ENCODE measurements at places on chromosomes 12 and 14. TPM values are rescaled to one million over a fixed set of nuclear protein-coding genes. Genes with fewer than 3 reads are reported as not detected.

GRCh38 chr14:58131386-58131785, 20.6 kb downstream of the ARMH4 start:
- no peaks in the 10 kb centered on the region for H3K27me3 ChIP-seq
- H3K36me3 ChIP-seq: no peaks in the 10 kb centered on the region
- H3K27ac ChIP-seq: no peak overlapping the region
- H3K4me1 ChIP-seq: no peaks in the 10 kb centered on the region

DNA sequence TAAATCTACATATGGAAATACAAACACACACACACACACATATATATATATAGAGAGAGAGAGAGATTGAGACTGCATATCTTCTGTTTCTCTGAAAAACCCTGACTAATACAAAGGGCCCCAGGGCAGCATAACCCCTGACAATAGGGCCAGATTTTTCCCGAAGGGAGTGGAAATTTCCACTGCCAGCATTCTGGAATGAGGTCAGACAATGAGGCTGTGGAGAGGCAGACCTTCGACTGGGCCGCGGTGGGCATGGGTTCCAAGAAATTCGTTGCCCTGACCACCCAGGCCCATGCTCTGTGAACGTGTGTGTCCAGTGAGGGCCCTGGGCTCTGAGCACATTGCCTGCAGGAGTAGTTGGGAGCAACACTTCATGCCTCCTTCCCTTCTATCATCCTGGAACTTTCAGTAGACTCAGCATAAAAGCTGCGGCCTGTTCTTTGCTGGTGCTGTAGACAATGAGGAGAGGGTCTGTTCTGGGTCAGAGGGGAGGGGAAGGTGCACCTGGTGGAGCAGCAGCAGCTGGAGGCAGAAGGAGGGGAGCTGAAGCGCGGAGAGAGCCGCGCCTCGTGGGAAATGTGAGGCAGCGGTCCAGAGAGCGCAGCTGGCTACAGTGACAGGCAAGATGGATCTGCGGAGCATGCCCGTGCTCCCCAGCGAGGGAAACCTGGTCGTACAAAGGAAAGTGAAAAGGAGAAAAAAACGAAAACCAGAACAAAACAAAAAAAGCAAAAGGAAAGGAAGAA, 25.6 kb upstream of the CCDC60 start:
- peak; percentile 13 for DNase-seq
- no peaks in the 10 kb centered on the region for H3K36me3 ChIP-seq
- no peaks in the 10 kb centered on the region for H3K4me1 ChIP-seq

DNA sequence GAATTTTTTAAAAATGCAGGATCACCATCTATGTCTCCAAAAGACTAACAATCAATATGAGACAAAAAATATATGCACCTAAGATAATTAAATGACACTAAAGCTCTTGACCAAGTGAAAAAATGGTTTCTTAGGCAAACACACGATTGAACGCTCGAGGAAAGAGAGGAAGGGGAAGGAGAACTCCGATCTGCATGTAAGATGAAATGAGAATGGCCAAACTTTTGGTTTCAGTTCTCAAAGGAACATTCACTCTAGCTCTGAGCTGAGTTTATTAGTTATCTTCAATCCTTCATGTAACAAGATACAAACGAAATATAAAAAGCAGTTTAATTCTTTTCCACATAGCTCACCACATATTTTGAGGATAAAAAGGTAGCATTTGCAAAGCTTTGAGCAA, 2.8 kb downstream of the DYRK4 start:
- H3K27me3 ChIP-seq: no peaks in the 10 kb centered on the region
- no peak overlapping the region for H3K27ac ChIP-seq
- DNase-seq: no peak
- H3K36me3 ChIP-seq: no peaks in the 10 kb centered on the region
- peaks cover 2% of the 10 kb centered on the region for H3K4me1 ChIP-seq
- H3K4me3 ChIP-seq: no peak overlapping the region

The PEBP1 gene
- total RNA-seq: 340 TPM

- no peak overlapping the region for H3K27ac ChIP-seq
- no peaks in the 10 kb centered on the region for H3K4me1 ChIP-seq
- H3K36me3 ChIP-seq: no peaks in the 10 kb centered on the region
Measured at GRCh38 chr12:561908-562593, 101.2 kb downstream of the NINJ2 start.

DNA sequence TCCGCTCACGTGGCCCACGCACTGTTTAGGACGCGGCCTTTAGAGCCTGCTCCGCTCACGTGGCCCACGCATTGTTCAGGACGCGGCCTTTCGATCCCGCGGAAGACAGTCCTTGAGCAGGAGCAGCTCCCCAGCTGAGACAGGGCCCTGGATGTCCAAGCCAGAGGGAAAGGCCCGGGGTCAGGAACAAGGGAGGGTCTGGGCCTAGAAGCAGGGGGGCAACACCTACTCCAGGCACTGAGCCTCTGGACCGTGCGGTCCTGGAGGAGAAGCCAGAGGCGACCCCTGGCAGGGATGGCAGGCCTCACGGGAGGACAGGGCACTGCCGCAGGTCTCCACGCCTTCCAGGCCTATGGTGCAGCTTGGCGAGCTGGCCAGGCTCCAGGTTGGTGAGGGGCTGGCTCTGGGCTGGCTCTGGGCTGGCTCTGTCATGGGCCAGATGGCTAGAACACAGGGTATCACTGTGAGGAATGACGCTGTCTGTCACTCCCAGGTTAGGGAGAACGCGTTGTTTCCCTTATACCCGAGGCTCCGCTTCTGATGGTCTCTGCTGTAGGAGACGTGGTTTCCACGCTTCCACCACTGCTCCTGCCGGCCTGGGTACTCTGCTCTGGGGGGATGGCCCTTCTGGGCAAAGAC, 341.7 kb downstream of the TMEM121 start:
- no peak overlapping the region for H3K4me3 ChIP-seq
- no peaks in the 10 kb centered on the region for H3K27me3 ChIP-seq
- H3K27ac ChIP-seq: no peak overlapping the region
- peak; percentile 15 for DNase-seq

The LTBR gene
- 104 TPM for total RNA-seq

GRCh38 chr12:46218322-46219095, 50.3 kb downstream of the SLC38A1 start:
- H3K4me1 ChIP-seq: no peaks in the 10 kb centered on the region
- no peaks in the 10 kb centered on the region for H3K27me3 ChIP-seq
- no peak for DNase-seq
- H3K36me3 ChIP-seq: no peaks in the 10 kb centered on the region
- no peak overlapping the region for H3K27ac ChIP-seq

- H3K27ac ChIP-seq: no peak overlapping the region
- no peak overlapping the region for H3K4me3 ChIP-seq
- no peaks in the 10 kb centered on the region for H3K4me1 ChIP-seq
- H3K36me3 ChIP-seq: no peaks in the 10 kb centered on the region
- H3K27me3 ChIP-seq: no peaks in the 10 kb centered on the region
Measured at GRCh38 chr14:69876221-69876847, 2.9 kb upstream of the SMOC1 start.

- no peak overlapping the region for H3K4me3 ChIP-seq
- H3K36me3 ChIP-seq: no peaks in the 10 kb centered on the region
- no peak for DNase-seq
- H3K27me3 ChIP-seq: no peaks in the 10 kb centered on the region
- no peaks in the 10 kb centered on the region for H3K4me1 ChIP-seq
Measured at GRCh38 chr14:72275242-72275641, 343.0 kb downstream of the RGS6 start.

DNA sequence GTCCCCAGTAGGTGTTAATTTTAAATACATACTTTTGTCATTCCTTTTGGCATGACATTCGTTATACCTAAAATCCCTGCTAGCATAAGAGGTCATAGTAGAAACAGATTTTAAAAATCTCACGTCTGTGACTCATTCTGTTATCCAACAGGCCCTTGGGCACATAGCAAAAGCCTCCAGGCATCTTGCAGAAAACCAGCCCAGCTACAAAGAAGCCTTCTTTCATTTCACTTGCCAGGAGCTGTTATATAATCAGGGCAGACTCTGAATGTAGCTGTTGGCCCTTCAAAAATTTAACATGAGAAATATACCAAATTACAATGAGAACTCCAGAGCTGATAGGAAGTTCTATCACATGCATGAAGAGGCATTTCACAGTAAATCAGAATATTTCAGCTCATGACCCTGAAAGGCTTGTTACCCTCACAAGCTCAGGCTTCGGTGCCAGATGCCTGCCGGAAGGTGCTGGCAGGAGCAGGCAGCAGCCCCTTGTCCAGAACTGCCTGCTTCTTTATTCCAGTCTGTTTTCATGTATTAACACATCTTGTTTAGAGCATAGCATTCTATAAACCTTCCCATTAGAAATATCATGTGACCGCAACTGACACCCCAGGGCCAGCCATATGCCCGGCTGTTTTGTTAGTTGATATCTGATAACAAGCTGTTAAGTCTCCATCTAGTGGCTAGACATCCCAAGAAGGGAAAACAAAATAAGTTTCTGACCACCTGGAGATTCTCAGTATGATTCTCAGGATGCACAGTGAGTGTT, 17.8 kb downstream of the E2F7 start:
- H3K4me3 ChIP-seq: no peak overlapping the region
- H3K27ac ChIP-seq: no peak overlapping the region
- H3K4me1 ChIP-seq: no peaks in the 10 kb centered on the region
- no peak for DNase-seq
- no peaks in the 10 kb centered on the region for H3K27me3 ChIP-seq

DNA sequence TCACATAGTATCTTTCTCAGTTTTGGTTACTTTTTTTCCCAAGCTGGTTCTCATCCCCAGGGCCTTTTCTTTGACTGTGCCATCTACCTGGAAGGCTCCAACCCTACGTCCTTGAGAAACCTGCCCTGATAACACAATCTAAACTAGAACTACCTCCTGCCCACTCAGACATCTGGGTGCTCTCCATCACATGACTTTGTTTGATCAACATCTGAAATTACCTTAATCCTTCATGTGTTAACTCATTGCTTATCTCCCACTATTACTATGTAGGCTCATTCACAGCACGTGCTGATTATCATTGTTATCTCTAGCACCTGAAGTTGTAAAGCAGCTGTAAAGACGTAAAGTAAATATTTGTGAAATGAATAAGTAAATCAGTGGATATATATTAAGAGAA, 784.0 kb downstream of the TMTC2 start:
- no peak for DNase-seq
- no peaks in the 10 kb centered on the region for H3K4me1 ChIP-seq
- no peaks in the 10 kb centered on the region for H3K36me3 ChIP-seq
- no peak overlapping the region for H3K4me3 ChIP-seq
- no peak overlapping the region for H3K27ac ChIP-seq

The NPAS3 gene
- total RNA-seq: 11.4 TPM

DNA sequence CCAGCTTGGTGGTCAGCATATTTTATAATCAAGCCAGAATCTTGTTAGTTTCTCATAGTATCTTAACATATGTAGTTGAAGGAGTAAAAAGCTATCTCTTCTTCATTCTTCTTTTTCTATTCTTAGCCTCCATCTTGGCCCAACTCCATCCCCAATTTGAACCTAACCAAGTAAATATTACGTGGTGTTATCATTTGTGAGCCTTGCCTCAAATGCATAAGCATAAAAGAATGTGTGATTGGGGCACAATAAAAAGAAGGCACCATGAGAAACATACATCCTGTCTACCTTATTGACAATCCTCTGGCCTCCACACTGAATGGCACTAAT, 181.4 kb upstream of the BMP4 start:
- H3K27ac ChIP-seq: no peak overlapping the region
- no peaks in the 10 kb centered on the region for H3K27me3 ChIP-seq
- no peaks in the 10 kb centered on the region for H3K36me3 ChIP-seq
- no peak overlapping the region for H3K4me3 ChIP-seq
- no peak for DNase-seq

The ASCL1 gene
- 3.3 TPM for total RNA-seq

DNA sequence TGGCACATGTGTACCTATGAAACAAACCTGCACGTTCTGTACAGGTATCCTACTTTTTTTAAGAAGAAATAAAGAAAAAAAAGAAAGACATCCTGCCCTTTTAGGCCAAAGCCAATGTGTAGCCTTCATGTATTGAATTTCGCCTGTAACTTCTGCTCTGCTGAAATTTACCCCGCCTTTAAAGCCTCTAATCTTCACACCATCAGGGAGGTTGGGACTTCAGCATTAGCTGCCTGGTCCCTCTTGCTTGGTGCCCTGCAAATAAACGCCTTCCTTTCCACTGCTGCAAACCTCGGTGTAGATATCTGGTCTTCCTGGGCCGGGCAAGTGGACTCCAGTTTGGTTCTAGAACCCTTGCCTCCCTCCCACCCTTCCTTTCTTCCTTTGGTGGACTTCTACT, 2.6 kb upstream of the KRT71 start:
- H3K27me3 ChIP-seq: no peaks in the 10 kb centered on the region
- no peaks in the 10 kb centered on the region for H3K36me3 ChIP-seq
- no peak overlapping the region for H3K4me3 ChIP-seq
- no peaks in the 10 kb centered on the region for H3K4me1 ChIP-seq
- DNase-seq: no peak

The TEDC1 gene
- total RNA-seq: 3.6 TPM

The RFX4 gene
- not detected for total RNA-seq

Data from ovary (tissue), 10 donors.